ENCODE measurements at places on chromosomes 3 and 15. TPM values are rescaled to one million over a fixed set of nuclear protein-coding genes. Genes with fewer than 3 reads are reported as not detected.

Gene C3orf22
- polyA plus RNA-seq: 0.21 TPM

Gene CISH
- polyA plus RNA-seq: 23.0 TPM

Gene TNFAIP8L3
- polyA plus RNA-seq: 4.2 TPM

Gene LYZL4
- not detected for polyA plus RNA-seq

Gene CHAC1
- 1.1 TPM for polyA plus RNA-seq

Gene PATL2
- 1.0 TPM for polyA plus RNA-seq

DNA sequence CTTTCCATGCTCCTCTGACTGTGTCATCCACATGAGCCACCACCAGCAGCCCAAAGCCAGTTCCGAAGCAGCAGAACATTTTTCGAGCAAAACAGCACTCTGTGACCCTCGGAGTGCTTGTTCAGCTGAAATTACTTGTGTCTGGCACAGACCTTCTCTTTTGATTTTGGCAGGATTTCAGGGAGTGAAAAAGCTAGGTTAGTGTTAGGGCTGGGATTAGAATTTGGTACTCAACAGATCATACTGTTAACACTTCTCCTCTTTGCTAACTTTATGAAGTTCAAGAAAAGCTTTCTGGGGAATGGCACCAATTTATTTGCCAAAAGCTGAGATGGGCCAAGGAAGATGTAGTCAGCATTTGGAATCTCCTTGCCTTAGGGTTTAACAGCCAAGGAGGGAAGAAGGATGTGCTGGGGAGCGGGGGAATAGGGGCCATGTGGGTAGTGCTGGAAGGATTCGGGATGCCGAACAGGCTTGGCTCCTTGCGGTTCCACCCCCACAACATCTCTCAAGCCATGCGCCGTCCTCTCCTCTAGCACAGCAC is 55.1 kb upstream of the TRA2B start:
- no peak for DNase-seq

DNA sequence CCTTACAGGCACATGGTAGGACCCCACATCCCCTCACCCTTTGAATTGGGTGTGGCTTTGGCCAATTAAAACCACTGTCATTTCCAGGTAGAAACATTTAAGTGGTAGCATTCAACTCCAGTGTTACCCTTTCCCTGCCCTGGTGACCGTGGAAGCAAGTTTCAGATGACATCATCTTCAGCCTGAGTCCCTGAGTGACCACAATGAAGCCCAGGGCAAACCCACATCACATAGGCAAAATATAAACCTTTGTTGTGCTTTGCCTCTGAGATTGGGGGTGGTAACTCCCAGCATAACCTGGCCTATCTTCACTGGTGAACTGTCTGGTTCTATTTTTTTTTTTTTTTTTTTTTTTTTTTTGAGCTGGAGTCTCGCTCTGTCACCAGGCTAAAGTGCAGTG is 404.0 kb upstream of the WNT5A start:
- DNase-seq: no peak

- DNase-seq: no peak
Measured at GRCh38 chr15:66825139-66825538, 123.1 kb downstream of the SMAD6 start.

- no peak for DNase-seq
Measured at GRCh38 chr3:15754047-15754446, 43.7 kb downstream of the ANKRD28 start.

- no peak for DNase-seq
Measured at GRCh38 chr15:64582202-64582601, 121.8 kb downstream of the ZNF609 start.

DNA sequence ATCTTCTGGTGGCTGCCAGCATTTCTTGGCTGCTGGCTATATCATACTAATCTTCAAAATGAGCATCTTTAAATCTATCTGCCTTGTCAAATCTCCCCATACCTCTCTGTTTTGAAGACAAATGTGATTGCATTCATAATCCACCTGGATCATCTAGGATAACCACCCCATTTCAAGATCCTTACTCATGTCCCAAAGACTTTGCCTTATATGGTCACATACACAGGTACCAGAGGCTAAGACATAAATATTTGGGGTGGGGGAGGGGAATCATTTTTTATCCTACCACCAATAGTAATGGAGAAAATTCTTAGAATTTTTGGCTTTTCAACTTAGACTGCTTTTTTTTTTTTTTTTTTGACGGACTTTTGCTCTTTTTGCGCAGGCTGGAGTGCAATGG is 970.8 kb downstream of the PLOD2 start:
- DNase-seq: no peak

DNA sequence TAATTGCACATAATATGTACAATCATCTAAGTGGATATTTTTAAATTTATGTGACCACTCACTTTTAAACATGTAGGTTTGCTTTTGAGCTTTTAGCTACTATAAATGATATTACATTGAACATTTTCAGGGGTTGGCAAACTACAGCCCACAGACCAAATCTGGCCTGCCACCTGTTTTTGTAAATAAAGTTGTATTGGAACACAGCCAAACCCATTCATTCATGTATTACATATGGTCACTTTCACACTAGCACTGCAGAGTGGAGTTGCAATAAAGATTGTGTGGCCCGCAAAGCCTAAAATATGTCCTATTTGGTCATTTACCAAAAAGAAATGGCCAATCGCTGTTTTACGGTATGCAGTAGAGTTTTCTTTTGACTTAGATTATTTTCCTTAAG is 21.2 kb downstream of the CMTM7 start:
- no peak for DNase-seq

- no peak for DNase-seq
Measured at GRCh38 chr15:67829647-67830504, 4.6 kb downstream of the SKOR1 start.

GRCh38 chr3:16888356-16888755 is 3.6 kb downstream of the PLCL2 start:
- no peak for DNase-seq

GRCh38 chr3:4656626-4657328 is 163.6 kb downstream of the ITPR1 start:
- no peak for DNase-seq

- DNase-seq: no peak
Measured at GRCh38 chr3:192011137-192011536, 550.2 kb downstream of the PYDC2 start.

- DNase-seq: no peak
Measured at GRCh38 chr3:52532838-52533622, 627 bp downstream of the NT5DC2 start.

DNA sequence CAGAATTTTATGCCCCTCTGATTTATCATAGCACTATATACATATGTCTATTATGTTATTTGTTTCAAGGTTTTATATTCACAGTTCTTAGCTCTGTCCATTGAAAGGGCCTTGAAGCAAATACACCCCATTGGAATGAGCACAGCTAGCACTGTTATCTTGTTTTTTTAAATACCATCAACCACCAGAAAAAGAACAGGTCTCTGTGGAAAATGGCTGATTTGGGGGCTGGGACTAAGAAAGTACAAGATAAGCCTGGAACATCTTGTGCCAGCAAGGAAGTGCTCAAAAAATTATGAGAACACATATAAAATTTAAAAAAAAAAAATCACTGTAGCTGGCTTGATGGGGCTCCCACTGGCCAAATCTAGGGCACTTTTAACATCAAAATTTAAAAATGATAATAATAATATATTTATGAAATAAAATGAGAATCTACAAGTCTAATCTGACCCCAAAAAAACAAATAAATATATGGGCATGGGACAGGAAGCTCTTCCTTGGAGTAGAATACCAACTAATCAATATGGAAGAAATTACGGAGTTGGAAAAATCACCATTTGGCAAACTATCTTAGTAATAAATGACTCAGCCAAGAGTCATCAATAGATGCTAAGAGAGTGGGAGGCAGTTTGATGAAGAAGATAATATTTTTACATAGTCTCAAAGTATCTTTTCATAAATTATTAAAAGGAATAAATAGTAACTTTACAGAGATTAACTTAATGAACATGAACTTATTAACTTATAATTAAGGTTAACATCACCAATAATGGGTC is 20.5 kb downstream of the IFT80 start:
- no peak for DNase-seq

DNA sequence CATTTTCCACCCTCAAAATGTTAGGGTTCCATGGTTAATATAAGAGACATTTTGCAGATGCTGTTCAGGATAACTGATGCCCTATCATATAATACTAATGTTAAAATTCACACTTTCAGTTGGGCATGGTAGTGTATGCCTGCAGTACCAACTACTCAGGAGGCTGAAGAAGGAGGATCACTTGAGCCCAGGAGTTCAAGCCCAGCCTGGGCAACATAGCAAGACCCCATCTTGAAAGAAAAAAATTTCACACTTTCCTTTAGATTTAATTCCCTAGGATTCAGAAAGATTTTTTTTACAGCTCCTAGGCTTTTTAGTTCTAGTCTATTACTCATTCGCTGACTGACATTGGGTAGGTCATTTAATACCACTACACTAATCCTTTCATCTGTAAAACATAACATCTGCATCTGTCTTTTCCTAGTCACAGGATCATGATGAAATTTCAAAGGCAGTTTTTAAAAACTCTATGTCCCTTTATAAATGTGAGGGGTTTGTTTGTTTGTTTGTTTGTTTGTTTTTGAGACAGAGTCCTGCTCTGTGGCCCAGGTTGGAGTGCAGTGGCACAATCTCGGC is 103.7 kb downstream of the MYO5A start:
- no peak for DNase-seq

GRCh38 chr15:69539345-69539744 is 86.7 kb downstream of the RPLP1 start:
- no peak for DNase-seq

DNA sequence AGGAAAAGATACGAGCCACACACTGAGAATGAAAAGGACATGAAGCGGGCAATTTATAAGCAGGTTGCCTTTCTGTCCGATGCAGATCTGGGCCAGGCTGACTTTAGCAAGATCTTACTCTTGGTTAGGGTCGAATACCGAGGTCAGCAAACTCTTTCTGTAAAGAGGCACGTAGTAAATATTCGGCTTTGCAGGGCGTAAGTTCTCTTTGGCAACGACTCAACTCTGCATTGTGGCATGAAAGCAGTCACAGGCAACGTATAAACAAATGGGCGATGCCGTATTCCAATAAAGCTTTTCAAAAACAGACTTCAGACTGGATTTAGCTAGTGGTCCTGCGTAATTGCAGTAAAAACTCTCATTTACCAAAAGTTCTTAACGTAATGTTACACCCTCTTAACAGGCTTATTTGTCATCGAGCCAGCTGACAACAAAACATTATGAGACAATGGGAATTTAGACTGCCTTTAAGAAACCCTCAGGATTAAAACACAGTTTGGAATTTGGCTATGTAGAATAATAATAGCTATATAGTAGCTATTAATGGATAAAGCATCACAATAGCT is 13.1 kb upstream of the RPL35A start:
- no peak for DNase-seq

DNA sequence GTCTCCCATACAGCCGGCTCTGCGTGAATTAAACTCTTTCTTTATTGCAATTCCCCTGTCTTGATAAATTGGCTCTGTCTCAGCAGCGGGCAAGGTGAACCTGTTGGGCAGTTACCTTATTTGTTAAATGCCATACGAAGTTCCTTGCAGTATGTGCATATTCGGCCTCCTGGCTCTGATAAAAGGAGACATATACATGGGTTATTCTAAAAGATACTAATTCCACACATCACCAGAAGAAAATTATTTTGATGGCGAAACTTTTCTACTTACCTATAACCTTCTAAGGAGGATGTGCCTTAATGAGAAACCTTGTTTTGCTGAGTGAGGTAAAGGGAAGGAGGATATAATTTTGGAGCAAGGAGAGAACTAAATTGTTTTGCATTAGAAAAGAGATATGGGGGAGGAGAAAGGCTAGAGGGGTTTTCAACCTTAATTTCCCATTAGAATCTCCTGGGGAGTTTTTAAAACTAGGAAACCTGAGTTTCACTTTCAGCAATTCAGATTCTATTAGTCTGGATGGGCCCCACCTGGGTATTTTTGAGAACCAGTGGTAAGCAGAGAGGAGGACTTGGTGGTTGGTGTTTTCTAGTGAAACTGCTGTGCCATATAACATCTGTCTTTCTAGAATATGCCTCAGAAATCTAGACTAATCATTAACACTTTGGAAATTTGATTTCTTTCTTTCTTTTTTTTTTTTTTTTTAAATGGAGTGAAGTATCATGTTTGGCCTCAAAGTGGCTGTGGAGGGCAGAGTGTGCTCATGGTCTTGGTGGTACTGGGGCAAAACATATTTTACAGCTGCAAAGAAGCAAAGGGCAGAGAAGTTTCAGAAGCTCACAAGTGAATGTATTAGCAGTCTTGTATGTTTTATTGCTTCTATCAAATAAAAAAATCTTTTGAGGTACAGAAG is 23.0 kb downstream of the NANOGP8 start:
- DNase-seq: no peak

GRCh38 chr15:81337713-81338157 is 13.8 kb upstream of the STARD5 start:
- no peak for DNase-seq

DNA sequence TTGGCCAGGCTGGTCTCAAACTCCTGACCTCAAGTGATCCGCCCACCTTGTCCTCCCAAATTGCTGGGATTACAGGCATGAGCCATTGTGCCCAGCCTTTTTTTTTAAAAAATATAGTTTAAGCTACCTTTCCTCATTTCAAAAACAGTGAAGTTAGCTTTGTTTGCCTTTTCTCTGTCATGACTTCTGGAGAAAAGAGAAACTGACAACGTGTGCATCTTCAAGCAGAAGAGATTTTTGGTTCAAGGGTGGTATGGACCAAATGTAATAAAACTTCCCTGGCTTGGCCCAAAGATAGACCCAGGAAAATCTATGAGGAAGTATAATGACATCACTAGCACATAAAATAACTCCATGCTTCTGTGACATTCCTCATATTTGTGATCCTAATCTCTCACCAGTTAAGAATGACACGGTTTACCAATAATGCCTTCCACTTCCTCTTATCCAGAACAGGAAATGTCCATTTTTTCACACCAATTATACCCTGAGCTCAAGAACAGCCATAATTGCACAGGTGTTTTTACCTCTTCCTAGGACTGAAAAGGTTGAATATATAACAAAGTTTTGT is 781.2 kb upstream of the NR2F2 start:
- DNase-seq: no peak

GRCh38 chr3:32097768-32098167 is 8.7 kb upstream of the GPD1L start:
- DNase-seq: no peak

DNA sequence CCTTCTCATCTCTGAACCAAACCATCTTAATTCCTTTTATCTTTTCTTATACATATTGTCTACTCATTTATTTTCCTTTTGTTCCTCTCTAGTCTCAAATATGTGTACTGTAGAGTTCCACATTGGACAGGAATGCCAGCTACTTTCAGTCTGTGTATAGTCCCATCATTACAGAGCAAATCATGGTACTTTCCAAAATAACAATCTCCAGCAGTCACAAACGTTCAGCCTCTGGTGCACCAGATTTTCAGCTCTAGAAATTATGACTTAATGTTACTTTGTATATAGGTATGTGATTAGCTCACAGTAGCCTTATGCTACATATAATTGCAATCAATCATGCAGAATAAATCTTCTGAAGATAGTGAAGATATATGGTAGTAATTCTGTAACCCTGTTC is 32.5 kb upstream of the TM4SF4 start:
- no peak for DNase-seq

Data from left lung (tissue), 14 donors.